ENCODE measurements at places on chromosomes 13 and 19.

GRCh38 chr19:28544451-28545261, 668.3 kb downstream of the UQCRFS1 start:
- no peak for DNase-seq

DNA sequence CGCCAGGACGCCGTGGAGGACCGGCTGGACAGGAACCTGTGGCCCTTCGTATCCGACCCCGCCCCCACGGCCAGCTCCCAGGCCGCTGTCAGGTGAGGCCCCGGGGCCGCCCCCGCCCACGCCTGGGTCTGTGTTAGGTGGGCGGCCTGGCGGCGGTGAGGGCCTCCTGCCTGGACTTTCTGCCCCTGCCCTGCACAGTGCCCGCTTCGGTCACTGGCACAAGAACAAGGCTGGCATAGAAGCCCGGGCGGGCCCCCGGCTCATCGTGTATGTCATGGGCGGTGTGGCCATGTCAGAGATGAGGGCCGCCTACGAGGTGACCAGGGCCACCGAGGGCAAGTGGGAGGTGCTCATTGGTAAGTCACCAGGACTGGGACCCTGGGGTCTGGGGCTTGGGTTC, 10.2 kb downstream of the STXBP2 start:
- no peak for DNase-seq

DNA sequence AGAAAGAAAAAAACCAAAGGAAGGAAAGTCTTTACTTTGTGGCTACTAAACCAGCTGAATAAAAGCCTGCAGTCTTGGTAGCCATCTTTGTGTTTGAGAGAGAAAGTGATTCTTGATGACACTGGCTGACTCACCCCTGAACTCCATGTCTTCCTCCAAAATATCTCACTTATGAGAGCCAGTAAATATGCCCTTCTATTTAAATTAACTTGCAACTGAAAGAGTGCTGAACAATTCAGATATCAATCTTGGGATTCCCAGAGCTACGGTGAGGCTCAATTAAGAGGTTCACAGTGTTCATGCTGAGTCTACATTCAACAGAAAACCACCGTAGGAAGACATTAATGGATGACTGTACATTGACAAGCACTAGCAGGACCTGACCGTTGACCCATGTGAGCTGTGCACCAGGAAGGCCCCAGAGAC, 57.9 kb downstream of the KCTD12 start:
- no peak for DNase-seq

GRCh38 chr13:56110751-56111150, 1030.0 kb upstream of the PRR20A start:
- no peak for DNase-seq

DNA sequence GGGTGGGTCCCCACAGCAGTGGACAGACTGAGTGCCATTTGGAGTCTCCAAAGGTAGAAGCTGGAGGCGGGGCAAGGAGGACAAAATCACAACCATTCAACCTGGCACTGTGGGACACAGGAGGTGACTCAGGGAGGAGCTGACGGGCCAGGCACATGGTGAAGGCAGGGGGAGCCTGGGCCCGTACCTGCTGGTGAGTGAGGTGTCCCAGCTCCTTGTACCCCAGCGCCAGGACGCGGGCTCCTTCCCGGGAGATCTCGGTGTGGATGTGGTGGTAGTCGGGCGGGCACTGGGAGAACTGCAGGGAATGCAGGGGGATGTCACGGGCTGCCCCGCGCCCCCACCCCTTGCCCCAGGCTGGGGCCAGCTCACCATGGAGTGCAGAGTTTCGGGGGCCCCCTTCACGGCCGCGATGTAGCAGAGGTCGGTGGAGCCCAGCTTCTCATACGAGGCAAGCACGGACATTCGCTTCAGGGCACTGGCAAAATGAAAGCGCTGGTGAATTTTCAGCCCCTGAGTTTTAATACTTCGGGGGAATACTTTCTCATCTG, 9.8 kb downstream of the ATP13A1 start:
- DNase-seq = no peak

GRCh38 chr19:46748325-46749109, 2.3 kb upstream of the STRN4 start:
- DNase-seq = no peak

GRCh38 chr13:97234742-97235141, 12.6 kb downstream of the MBNL2 start:
- DNase-seq = no peak

DNA sequence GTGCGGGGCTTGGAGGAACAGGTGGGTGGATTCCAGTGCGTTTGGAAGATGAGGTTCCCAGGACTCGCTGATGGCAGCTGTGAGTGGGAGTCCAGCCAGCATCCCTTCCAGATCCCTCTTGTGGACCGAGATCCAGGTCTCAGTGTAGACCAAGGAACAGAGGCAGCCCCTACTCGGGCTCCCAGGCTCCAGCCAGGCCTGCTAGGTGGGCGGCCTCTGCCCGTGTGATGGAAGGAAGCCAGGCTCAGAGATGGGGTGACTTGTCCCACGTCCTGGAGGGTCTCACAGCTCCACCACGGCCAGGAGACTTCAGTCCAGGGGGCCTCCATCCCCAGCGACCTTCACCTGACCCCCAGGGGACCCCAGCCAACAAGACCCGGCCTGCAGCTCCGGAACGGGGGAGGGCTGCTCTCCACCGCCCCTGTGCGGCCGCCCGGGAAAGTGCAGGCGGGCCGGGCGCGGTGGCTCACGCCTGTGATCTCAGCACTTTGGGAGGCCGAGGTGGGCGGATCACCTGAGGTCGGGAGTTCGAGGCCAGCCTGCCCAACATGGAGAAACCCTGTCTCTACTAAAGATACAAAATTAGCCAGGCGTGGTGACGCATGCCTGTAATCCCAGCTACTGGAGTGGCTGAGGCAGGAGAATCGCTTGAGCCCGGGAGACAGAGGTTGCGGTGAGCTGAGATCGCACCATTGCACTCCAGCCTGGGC, 729 bp upstream of the MADCAM1 start:
- DNase-seq = no peak

GRCh38 chr19:33100894-33101644, 20.1 kb downstream of the GPATCH1 start:
- DNase-seq = no peak

- DNase-seq = no peak
Measured at GRCh38 chr19:1523412-1524286, at the start of gene PLK5. Gene PLK5, plus strand, starts transcription at chr19:1524077. Its CDS starts 2,920 bp downstream, at chr19:1526997.

DNA sequence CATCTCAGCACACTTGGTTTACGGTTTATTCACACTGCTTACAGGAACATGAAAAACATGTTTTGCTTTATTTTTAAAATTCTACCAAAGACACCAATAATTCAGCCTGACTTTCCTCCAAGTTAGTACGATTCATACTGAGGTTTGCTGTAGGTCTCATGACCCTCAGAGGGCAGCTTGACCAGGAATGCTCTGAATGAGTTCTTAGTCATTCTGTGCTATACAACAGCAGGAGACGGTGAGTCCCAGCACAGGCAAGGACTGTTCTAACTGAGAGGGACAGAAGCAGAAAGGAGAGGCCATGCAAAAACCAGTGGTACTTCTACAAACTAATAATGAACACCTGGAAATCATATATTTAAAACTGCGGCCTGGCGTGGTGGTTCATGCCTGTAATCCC, 6.4 kb downstream of the GRTP1 start:
- no peak for DNase-seq

- DNase-seq = no peak
Measured at GRCh38 chr19:49356382-49356781, 5.8 kb downstream of the TEAD2 start.

GRCh38 chr13:84651288-84651687, 769.0 kb upstream of the SLITRK1 start:
- no peak for DNase-seq

DNA sequence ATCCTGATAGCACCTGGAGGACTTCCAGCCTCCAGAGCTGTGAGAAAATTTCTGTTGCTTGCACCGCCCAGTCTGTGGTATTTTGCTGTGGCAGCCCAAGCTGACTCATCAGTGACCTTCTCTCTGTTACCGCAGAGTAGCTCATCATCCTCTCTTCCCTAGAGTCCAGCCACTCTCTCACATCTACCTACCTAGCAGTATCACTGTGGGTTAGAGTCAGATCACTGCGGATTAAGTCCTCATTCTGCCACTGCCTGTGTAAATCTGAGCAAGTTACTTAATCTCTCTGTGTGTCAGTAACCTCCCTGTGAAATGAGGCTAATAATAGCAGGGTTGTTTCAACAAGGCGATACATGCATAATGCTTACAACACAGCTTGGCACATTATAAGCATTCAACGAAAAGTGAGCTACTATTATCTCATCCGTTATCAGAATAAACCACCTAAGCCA, 40.3 kb upstream of the USPL1 start:
- no peak for DNase-seq

DNA sequence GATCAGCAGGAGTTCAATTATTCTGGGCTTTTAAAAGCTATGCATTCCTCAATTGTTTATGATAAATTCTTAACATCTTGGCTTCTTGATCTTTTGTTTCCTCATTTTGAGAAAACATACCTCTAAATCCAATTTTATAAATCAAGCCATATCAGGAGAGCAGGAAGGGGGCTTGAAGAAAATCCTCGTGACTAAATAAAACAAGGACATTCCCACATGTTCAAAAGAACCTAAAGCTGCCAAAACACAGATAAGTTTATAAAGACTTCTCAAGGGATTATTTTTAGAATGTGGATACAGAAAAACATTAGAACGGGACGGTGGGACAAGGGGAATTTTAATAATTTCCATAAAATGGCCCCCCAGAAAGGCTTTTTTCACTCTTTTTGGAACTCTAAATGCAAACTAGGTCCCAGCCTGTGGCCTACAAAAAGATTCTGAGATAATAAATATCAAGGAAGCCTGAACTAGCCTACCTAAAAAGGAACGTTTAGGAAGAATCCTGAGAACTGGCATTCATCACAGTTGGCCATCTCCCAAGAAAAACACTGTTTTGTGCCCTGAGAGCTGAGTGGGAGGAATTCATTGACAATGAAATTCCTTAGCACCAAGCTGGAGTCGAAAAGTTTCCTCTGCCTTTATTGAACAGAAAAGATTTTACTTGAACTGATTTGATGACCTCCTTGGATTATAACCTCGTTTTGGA, 30.1 kb downstream of the ZAR1L start:
- DNase-seq = no peak

DNA sequence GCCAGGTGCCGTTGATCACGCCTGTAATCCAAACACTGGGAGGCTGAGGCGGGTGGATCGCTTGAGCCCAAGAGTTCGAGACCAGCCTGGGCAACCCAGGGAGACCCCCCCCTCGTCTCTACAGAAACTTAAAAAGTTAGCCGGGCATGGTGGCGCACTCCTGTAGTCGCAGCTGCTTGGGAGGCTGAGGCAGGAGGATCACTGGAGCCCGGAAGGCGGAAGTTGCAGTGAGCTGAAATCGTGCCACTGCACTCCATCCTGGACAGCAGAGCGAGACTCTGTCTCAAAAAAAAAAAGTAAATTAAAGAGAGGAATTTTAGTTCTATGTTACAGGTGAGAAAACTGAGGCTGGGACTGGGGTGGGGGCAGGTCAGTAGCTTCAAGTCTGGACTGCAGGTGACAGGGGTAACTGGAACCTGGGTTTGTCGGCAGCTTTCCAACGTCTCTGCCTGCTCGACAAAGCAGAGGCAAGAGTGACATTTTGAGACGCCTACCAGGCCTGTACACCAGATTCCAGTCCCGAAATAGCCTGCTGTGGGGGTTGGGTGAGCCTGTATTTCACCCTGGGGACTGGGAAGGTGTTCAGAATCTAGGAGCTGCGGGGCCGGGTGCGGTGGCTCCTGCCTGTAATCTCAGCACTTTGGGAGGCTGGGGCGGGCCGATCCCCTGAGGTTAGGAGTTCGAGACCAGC, 1.2 kb downstream of the SELENOW start:
- no peak for DNase-seq

GRCh38 chr19:34418300-34418699, 9.9 kb upstream of the UBA2 start:
- DNase-seq = no peak

- DNase-seq = no peak
Measured at GRCh38 chr13:111938741-111939665, 127.9 kb upstream of the SOX1 start.

GRCh38 chr13:22866221-22866620, 314.6 kb upstream of the SGCG start:
- DNase-seq = no peak

DNA sequence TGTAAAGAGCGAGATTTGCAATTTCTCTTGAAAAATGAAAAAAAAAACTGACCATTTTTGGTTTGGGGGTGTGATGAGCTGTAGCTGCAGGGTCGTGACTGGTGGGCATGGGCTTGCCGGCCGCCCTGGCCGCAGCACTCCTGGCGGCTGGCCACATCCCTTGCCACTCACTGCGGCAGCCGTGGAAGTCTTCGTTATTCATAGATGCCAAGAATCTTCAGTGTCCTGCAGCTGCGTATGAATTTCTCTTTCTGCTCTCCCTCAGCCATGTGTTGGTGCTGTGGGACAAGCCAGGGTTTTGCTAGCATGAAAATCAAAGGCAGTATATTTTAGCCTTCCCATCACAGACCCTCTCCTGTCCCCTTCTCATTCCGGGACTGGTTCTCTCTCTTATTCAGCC, 151.7 kb upstream of the TSHZ3 start:
- DNase-seq = no peak

- no peak for DNase-seq
Measured at GRCh38 chr13:109208522-109208921, 577.9 kb downstream of the IRS2 start.

- DNase-seq = no peak
Measured at GRCh38 chr13:44951184-44951583, 38.1 kb downstream of the NUFIP1 start.

GRCh38 chr13:45928176-45928575, 76.6 kb upstream of the SIAH3 start:
- DNase-seq = no peak

- no peak for DNase-seq
Measured at GRCh38 chr19:45560686-45561085, 23.9 kb downstream of the OPA3 start.

GRCh38 chr19:33718651-33719254, 77.9 kb upstream of the KCTD15 start:
- no peak for DNase-seq

- no peak for DNase-seq
Measured at GRCh38 chr13:44930963-44931623, 58.2 kb downstream of the NUFIP1 start.

DNA sequence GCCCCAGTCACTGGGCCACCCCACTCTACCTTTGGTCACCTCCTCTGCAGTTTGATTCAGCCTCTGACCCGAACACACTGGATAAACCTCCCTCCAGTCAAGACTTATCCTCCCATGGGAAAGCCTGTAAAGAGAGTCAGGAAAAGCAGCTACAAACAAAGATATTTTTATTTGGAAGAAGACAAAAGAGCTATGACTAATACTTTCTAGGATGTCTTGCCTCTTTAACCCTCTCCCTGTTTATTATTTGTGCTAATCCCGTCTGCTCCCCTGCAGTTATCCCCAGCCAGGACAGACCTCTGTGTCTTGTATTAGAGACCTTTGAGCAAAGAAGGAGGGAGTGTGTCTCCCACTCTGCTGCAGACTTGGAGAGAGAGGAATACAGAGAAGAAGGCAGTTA, 178.3 kb downstream of the EFNB2 start:
- no peak for DNase-seq

DNA sequence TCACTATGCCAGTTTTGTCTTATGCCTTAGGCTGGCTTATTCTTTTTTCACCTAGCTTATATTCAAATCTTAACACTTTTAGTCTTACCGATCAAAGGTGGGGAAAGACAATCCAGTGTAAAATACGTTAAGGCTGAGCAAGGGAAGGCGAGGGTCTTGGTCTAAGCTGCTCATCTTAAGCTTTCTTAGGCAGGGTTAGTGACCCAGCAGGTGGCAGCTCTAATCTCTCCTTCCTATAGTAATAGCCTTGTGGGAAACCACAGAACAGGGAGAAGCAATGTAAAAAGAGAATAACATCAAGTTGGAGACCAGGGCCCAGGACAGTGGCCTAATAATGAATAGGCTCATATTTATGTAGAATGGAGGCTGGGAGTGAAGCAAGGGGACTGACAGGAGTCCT, 45.9 kb downstream of the COG3 start:
- no peak for DNase-seq
